ENCODE measurements at places on chromosomes 6 and 20. TPM values are rescaled to one million over a fixed set of nuclear protein-coding genes. Genes with fewer than 3 reads are reported as not detected.

MATN4 gene
- not detected for polyA plus RNA-seq

HLA-DOB gene
- 0.45 TPM for polyA plus RNA-seq

FRK gene
- not detected for polyA plus RNA-seq

PROKR2 gene
- polyA plus RNA-seq, result not detected

BICRAL gene
- 1.9 TPM for polyA plus RNA-seq
